ENCODE measurements at places on chromosomes 5 and 9.
A peak's percentile ranks its signal among the peaks of the same experiment; 100 is the strongest.

DNA sequence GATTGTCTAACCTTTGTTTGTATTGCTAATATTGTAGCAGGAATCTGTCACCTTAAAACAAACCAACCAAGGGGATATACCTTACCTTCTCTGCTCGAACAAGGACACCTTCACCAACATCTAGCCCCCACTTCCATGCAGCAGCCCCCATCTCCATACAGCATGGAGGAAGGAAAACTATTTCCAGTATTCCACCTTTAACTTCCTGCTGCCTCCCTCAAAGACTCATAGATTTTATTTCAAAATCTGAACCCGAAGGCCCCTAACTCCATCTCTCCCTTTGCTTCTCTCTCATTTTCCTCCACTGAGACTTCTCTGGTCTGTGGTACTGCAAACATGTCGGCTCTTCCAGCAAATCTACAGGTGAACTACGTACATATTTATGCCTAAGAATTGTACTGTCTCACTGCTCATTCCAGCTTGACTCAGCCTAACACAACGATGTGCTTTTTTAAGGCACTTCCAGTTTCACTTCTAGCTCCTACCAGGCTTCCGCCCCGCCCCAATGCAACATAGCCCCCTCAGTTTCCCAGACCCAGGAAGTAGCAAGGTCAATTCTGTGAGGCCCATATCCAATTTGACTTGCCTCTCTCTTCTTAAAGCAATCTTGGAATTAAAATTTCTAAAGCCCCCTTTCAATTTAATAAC, 70.7 kb upstream of the RNF38 start:
- DNase-seq: peak; percentile 49

GRCh38 chr5:110638970-110639902, 87.2 kb downstream of the TMEM232 start:
- no peak for DNase-seq

DNA sequence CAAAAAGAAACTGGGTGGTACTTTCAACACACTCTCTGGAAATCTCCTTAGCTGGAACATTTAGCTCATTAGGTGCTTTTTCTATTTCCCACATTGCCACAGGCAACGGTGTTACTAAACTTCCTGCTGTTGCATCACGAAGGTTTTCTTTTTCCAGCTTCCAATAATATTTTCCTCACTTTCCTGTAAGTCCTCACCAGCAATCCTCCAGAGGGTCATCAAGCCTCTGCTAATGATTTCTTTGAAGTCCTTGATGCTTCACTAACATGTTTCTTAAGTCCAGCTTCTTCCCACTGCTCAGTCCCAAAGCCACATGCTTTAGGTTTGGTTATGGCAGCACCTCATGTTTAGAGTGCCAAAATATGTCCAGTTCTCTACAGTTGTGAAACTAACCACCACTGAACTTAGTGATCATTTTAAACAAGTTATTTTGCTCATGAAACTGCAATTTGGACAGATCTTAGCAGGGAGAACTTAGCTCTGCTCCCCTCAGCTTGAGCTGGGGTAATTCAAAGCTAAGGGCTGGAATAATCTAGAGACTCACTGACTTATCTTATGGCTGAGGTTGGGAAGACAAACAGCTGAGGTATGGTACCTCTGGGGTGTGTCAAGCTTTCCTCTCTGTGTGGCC, 39.9 kb upstream of the RETREG1 start:
- DNase-seq: no peak

GRCh38 chr5:26761446-26761845, 276.9 kb downstream of the CDH9 start:
- no peak for DNase-seq

- no peak for DNase-seq
Measured at GRCh38 chr5:167786871-167787578, 504.4 kb upstream of the WWC1 start.

DNA sequence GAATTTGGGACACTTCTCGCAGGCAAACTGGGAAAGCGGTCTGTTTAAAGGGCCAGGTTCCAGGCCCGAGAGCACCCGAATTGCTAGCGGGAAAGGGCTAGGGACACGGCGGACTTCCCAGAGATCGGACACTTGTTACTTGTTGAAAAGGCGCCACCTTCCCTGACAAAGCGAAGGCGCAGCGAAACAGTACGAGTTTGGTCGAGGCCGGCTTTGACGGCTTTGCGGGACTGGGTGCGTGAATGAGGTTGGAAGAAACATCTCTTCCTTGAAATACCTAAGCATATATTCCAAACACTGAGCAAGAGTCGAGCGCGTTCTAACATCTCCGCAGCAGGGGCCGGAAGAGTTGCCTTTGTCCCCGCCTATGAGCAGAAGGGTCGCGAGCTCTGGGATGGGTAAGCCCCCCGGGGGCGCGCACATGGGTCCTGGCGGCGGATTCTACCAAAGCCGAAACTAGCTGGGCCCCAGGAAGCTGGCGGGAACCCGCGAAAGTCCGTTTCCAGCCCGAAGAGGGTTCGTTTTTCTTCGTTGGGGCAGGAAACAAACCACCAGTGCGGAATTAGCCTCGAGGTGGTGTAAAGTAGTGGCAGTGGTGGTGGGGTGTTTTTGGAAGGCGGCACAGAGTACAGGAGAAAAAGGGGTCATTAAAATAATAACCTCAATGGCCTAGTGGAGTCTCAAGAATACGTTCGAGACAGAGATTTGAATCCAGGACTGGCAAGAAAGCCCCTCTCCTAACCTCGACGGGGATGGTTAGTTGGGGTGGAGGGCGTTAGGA, 1.5 kb downstream of the GDNF start:
- DNase-seq: peak; percentile 35

- DNase-seq: peak; percentile 64
Measured at GRCh38 chr5:111742177-111742994, 14.6 kb downstream of the NREP start.

GRCh38 chr9:7607421-7607820, 192.2 kb downstream of the DMAC1 start:
- DNase-seq: no peak

GRCh38 chr5:30197662-30198061, 995.8 kb upstream of the CDH6 start:
- DNase-seq: no peak

DNA sequence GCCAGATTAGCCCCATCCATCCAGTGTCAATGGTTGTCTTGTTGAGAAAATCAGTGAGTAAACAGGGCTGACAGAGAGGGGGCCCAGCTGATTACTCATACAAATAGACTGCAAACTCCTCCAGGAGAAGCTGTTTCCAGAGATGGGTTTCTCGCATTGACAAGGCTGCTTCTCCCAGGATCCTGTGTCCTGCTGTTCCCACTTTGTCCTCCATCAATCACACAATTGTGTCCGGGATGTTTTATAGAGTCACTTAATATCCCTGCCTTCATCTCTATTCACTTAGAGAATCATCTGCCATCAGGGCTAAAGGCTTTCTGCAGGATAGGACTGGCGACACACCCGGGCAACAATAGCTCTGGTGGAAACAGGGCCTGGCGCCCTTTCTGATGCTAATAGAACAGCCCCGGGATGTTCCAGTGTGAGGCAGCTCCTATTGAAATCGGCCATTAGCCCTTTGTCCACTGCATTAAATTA, 71.7 kb upstream of the TBCA start:
- DNase-seq: no peak

DNA sequence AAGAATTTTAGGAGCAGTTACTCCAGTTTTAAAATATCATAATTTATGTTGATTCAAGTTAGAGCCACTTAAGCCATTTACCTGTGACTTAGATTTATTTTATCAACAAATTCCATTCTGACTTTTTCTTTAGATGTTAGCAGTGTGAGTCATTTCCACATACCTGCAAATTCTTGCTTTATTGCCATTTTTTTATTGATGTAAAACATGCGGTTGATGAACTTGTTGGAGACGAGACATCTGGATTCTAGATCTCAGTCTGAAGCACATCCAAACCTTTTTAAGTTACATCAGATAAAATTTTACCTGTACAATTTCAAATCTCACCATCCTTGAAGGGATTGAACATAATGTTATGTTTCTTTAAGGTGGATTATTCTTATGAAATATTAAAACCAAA, 240.9 kb downstream of the IRX1 start:
- no peak for DNase-seq

GRCh38 chr5:11584017-11584416, 320.2 kb downstream of the CTNND2 start:
- DNase-seq: no peak

GRCh38 chr9:11335011-11335410, 722.2 kb upstream of the PTPRD start:
- no peak for DNase-seq

DNA sequence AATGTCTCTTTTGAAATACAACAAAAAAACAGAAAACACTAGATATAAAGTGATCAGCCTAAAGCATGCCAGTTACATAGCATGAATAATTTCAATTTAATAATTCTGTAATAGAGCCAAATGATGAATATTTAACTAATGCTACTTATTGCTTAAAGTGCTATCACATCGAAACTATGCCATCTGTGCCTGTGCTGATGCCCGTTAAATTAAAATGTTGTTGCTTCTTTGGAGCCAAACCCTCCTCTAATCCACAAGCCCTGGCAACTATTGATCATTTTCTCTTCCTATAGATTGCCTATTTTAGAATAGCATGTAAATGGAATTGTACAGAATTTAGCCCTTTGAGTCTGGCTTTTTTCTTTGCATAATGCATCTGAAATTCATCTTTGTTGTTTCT, 356.2 kb downstream of the CHSY3 start:
- DNase-seq: no peak

DNA sequence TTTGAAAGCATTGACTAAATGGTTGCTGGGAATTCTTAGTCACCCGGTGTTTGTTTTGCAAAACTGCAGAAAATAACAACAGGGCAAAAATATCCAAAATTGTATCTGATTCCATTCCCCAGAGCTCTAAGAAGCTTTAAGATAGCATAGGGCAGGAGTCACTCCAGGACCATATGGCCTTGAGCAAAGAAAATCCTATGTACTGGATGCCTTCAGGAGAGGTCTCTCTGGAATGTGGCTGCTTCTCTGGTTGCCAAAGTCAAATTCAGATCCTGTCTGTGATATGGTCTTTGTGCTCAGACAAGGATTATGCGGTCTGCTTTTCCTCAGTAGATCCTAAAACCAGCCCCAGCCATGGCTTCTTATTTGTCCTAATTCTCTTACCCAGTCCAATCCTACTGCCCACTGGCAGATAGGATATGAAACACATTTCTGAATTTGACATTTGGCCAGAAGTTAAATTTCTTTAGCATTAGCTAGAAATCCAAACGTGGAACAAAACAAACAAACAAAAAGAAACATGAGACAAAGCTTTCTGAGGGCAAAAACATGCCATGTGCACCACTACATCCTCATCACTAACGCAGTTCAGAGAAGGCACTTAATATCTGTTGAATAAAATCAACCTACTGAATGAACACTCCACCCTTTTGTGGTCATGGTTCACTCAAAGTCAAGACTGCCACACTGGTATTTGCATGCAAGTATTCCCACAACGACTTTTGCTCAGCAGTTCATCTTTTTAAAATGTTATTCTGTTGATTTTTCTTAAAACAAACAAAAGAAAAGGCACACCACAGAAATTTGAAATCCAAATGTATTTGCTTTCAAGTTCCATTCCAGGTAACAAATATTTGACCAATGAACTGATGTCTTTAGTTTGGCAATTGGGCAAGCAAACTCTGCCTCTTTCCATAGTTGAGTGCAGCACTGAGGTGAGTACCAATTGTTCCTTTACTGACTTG, 165.7 kb downstream of the TRPM6 start:
- no peak for DNase-seq

GRCh38 chr5:57311251-57311650, 137.4 kb downstream of the GPBP1 start:
- DNase-seq: no peak

- no peak for DNase-seq
Measured at GRCh38 chr9:27394154-27394825, 97.3 kb upstream of the EQTN start.

DNA sequence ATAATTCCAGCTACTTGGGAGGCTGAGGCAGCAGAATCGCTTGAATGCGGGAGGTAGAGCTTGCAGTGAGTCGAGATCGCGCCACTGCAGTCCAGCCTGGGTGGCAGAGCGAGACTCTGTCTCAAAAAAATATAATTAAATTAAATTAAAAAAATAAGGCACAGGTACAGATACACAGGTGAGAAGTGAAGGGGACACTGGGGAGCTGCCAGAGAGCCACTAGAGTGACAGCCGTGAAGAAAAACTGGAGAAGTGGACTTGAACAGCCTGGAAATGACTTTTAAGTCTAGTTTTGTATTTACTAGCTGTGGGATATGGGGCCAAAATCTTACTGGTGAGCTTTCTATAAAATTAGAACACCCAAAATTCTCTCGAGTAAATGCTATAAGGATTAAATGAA, 15.1 kb downstream of the EPB41L4B start:
- no peak for DNase-seq

GRCh38 chr5:174624733-174625522, 99.5 kb upstream of the MSX2 start:
- no peak for DNase-seq

DNA sequence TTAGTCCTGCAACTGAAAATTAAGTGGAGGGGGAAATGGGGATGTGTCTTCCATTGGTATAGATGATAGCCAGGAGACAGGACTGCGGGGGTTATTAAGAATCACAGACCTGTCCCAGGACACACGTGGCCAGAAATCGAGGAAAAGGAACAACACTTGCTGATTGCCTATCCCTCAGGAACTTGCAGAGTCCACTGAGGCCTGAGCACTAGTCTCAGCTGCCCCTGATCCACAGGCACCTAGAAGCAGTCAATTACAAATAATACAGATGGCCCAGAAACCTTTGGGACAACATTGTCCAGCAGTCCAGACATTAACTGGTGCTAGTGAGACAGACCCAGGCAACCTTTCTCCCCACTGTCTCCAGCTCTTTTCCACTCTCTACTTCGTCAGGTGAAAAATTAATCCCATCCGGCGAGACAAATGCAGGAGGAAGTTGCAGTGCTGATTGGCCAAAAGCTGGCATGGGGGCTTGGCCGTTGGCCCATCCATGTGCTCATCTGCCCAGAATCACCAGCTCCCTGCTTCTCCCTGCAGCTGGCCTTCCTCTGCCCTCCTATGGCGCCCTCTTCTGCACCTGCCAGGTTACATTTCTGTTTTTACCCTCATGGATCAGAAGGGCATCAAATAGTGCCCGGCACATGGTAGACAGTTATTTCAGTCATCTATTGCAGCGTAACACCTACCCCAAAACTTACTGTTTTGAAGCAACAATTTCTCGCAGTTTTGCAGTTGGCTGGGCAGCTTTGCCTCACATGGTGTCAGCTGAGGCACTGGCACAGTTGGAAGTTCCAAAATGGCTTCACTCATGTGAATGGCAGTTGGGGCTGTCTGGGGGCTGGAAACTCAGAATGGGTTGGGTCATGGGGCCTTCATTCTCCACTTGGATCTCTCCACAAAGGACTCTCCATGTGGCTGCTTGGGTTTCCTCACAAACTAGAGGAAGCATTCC, 3.6 kb upstream of the B4GALT1 start:
- DNase-seq: peak; percentile 75

All from testis (tissue), 5 donors.